Sciatic nerve (tissue), 2 donors: ENCODE measurements at places on chromosomes 1 and 21. TPM values are rescaled to one million over a fixed set of nuclear protein-coding genes. Genes with fewer than 3 reads are reported as not detected.

DNA sequence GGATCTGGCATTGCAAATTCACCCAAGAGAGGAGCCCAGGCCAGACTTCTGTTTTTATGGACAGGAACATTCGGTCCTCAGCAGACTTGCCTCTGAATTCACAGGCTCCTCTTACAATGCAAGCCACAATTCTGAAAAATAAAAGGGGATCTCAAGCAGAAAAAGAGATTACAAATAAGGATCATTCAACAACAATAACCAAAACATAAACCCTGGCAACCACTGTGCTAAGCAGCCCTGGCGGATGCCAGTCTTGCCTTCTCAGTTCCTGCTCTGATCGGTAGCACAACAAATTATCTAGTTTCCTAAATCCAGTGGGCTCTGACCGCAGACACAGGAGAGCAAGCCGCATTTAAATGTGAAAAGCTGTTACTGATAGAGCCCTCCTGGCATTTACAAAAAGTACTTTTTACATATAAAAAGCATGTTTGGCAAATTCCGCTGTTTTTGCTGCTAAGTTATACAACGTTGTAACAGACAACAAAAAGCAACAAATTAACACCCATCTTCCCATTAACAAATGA is 123.4 kb upstream of the FOXD3 start:
- DNase-seq = no peak

GRCh38 chr1:245648749-245649522 is 494.2 kb downstream of the KIF26B start:
- no peak for DNase-seq

OR2G6 gene
- not detected for total RNA-seq

DNA sequence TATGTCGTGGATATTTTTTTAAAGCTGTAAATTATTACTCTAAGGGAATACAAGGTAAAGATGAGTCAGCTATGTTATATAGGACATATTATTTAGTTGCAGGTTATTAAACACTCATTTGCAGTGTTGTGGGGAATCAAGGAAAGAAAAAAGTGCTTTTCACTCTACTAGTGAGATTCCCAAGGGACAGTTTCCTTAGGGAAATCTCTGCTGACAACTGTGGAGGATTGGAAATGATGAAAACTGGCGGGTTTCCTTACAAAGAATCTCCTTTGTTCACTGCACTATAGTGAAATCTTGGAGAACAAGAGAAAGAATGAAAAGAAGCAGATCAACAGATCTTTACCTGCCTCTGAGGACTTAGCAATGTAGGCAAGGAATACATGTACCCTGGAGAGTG is 24.5 kb upstream of the TRIM45 start:
- no peak for DNase-seq

GRCh38 chr1:77888081-77888780 is at the start of gene NEXN:
Gene NEXN, plus strand, starts transcription at chr1:77888624. Its CDS starts 27,483 bp downstream, at chr1:77916107.
- peak; percentile 81 for DNase-seq

GBP5 gene
- total RNA-seq = 6.4 TPM

DNA sequence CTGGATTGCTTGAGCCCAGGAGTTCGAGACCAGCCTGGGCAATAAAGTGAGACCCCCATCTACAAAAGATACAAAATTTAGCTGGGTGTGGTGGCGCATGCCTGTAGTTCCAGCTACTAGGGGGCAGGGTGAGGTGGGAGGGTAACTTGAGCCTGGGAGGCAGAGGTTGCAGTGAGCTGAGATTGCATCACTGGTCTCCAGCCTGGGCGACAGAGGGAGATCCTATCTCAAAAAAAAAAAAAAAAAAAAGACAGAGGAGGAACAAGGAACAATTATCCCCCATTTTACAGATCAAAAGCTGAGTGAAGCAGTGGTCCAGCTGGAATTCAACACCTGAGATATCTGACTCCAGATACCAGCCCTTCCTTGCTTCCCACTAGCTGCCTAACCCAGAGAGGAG is 34.8 kb downstream of the L1TD1 start:
- DNase-seq = no peak

GRCh38 chr1:9009438-9010370 is 16.5 kb downstream of the SLC2A7 start:
- no peak for DNase-seq

CD34 gene
- total RNA-seq = 103 TPM

DNA sequence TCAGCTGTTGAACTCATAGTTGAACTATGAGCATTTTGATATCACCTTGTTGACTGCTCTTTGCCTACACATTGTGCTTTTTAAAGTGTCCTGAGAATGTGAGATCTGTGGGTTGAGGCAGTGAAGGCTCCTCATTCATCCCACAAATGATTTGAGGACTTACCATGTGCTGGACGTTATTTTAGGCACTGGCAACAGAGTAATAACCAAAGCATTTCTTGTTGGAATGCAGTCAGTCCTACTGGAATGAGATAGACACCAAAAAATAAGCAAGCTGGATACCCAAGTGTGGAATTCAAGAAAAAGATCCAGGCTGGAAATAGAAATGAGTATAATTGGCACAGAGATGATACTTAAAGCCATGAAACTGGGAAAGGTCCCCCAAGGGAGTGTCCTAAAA is 73.4 kb downstream of the ZP4 start:
- no peak for DNase-seq

- no peak for DNase-seq
Measured at GRCh38 chr1:213986020-213986924, 1.5 kb upstream of the PROX1 start.

PLA2G2F gene
- not detected for total RNA-seq

GRCh38 chr1:147215540-147215916 is 9.6 kb downstream of the FMO5 start:
- no peak for DNase-seq

GRCh38 chr1:16137890-16138467 is 17.9 kb downstream of the EPHA2 start:
- DNase-seq = no peak

ZNF648 gene
- 0.53 TPM for total RNA-seq

- no peak for DNase-seq
Measured at GRCh38 chr1:62198781-62199125, 4.1 kb downstream of the L1TD1 start.

DNA sequence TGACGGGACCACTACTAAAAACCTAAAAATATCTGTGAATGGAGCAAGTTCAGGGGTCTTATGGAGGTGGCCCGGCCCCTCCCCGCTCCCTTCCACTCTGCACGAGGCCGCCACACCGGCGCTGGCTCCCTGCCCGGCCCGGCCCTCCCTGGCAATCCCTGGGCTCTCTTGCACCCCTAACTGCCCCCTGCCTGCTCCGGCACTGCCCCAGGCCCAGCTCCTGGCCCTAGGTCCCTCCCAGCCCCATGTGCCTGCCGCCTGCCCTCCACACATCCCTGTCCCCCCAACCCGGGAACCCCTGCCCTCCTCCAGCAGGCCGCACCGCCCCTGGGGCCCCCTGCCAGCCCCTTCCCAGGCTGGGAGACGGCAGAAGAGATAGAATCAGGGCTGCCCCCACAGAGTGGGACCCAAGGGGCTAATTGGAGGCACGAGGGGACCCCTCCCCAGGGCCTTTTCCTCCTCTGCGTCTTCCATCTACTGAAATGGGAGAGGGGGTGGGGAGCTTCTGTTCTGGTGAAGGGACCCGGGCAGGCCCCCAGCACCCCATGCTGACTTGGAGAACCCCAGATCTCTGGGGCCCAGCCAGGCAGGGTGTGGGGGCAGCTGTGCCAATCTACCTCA is 9.3 kb upstream of the CTRC start:
- no peak for DNase-seq

- DNase-seq = no peak
Measured at GRCh38 chr1:110118636-110119396, 6.6 kb downstream of the UBL4B start.

DNA sequence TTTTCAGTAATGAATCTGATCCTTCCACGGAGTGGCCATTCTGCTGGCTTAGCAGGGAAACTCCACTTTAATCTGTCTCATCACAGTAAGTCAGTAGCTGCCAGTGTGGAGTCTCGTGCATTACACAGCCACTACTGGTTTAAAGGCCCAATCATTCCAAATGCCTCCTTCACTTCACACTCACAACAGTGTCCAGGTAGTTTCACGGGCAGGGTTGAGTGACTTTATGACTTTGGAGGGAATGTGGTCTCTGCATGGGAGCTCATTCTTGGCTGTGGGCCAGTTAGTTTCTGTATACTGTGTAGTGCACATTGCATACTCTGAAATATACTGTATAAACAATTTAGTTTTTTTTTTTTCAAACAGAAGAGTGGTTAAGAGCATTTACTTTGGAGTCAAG is 34.6 kb upstream of the C1orf87 start:
- no peak for DNase-seq

- DNase-seq = no peak
Measured at GRCh38 chr1:111214074-111214801, 13.3 kb upstream of the CHI3L2 start.

- DNase-seq = no peak
Measured at GRCh38 chr1:172105230-172105629, 263.9 kb downstream of the DNM3 start.

PERM1 gene
- total RNA-seq = not detected

- DNase-seq = no peak
Measured at GRCh38 chr1:244548558-244549115, 87.6 kb downstream of the CATSPERE start.

DNA sequence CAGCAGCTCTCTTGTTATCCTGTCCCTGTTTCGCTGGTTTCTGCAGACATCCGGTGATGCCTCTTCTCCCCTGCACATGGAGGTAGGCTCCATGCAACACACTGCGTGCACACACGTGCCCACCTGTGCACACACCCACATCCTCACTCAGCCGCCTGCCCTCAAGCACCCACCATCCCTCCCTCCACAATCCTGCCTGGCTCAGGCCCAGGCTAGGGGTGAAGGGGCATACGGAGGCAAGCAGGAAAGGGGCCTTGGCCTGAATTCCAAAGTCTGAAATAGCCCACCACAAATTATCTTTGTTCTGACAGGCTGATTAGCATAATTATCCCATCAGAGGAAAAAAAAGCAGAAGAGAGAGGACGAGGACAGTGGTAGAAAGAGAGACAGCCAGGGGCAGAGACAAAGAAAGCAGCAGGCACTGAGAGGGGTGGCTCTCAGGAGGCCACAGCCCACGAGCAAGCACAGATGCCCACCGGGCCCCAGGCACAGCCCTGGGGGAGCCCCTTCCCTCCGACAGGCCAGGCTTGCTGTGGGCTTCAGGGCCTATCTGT is 73.2 kb downstream of the GRIK3 start:
- DNase-seq = no peak
